ENCODE measurements at places on chromosomes 2 and 18. TPM values are rescaled to one million over a fixed set of nuclear protein-coding genes. Genes with fewer than 3 reads are reported as not detected.

The OTOF gene
- not detected for total RNA-seq

The TET3 gene
- 10.2 TPM for total RNA-seq

The PLB1 gene
- total RNA-seq: 0.39 TPM

The POTEC gene
- total RNA-seq: not detected

DNA sequence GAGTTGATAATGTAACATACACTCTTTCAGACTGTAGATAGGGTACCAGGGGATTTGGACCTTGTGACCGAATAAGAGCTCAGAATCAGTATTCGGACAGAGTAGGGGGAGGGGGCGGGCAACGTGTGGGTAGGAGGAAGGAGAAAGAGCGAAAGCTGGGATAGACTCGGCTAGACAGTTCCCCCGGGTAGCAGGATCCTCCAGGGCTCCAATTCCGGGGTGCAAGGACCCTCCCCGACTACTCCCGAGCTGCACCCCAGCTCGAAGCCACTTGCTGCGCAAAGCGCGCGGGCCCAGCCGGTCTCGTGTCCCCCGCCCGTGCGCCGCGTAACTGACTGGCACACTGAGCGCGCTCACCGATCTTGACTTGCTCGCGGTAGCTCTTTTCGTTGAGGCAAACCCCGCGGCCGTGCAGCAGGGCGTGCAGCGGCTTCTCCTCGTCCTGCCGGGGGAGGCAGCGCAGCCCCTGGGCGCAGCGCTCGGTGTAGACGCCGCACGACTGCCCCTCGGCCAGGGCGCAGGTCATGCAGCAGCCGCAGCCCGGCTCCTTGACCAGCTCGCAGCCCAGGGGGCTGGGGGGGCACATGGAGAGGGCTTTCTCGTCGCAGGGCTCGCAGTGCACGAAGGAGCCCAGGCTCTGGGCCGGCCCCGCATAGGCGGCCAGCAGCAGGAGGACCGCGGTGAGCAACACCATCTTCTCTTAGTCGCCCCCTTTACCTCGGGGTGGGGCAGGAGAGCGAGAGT, 1.1 kb downstream of the IGFBP5 start:
- peak; percentile 84 for DNase-seq
- H3K27ac ChIP-seq: peak overlapping the region; percentile 48
- no peaks in the 10 kb centered on the region for H3K27me3 ChIP-seq
- peak overlapping the region; percentile 75 for H3K4me3 ChIP-seq
- H3K4me1 ChIP-seq: peaks cover 47% of the 10 kb centered on the region

DNA sequence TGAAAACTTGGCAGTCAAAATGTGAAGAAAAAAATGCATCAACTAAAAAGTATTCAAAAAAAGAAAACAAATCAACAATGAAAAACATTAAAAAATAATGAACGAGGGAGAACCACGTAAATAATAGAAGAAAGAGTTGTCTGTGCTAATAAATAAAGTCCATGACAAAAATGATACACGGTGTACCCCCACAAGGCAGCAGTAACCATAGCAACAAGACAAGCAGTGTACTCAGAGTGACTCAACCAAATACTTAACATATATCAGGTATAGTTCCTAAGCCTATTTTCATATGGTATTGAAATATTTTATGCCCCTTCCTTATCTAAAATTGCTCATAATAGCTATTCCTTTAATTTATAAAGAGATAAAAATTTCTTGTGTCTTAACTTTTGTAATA, 162.3 kb upstream of the TMEM200C start:
- DNase-seq: no peak
- no peaks in the 10 kb centered on the region for H3K27me3 ChIP-seq
- no peak overlapping the region for H3K4me3 ChIP-seq
- H3K4me1 ChIP-seq: peaks cover 68% of the 10 kb centered on the region
- no peaks in the 10 kb centered on the region for H3K36me3 ChIP-seq
